CD4-positive, CD25-positive, alpha-beta regulatory T cell (primary cell): ENCODE measurements at places on chromosomes 7 and 10. TPM values are rescaled to one million over a fixed set of nuclear protein-coding genes. Genes with fewer than 3 reads are reported as not detected.

DNA sequence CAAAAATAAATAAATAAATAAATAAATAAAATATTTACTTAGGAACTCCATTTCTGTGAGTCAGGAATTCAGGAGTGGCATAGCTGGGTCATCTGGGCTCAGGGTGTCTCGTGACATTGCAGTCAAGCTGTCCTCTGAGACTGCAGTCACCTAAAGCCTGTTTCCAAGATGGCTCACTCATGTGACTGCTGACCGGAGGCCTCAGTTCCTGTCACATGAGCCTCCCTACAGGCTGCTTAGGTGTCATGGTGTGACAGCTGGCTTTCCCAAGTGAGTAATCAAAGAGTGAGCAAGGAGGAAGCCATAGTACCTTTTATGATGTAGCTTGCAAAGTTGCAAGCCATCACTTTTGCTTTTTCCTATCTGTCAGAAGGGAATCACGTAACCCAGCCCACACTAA is 128.6 kb upstream of the KCTD7 start:
- no peaks in the 10 kb centered on the region for H3K27me3 ChIP-seq
- H3K36me3 ChIP-seq = no peaks in the 10 kb centered on the region
- no peaks in the 10 kb centered on the region for H3K4me1 ChIP-seq
- no peak overlapping the region for H3K4me3 ChIP-seq

GRCh38 chr10:91088300-91089140 is 131.9 kb upstream of the PCGF5 start:
- H3K4me3 ChIP-seq = no peak overlapping the region
- no peak overlapping the region for H3K27ac ChIP-seq
- no peak for DNase-seq
- H3K36me3 ChIP-seq = no peaks in the 10 kb centered on the region
- H3K27me3 ChIP-seq = peaks cover 7% of the 10 kb centered on the region

- H3K27ac ChIP-seq = no peak overlapping the region
- no peak overlapping the region for H3K4me3 ChIP-seq
- no peak for DNase-seq
- no peaks in the 10 kb centered on the region for H3K27me3 ChIP-seq
These were observed 51.5 kb downstream of the SLK start for GRCh38 chr10:104018471-104018870.

GRCh38 chr7:1794888-1795542 is 124.9 kb downstream of the ELFN1 start:
- H3K4me3 ChIP-seq = no peak overlapping the region
- H3K27me3 ChIP-seq = peaks cover 16% of the 10 kb centered on the region
- peak; percentile 46 for DNase-seq
- H3K4me1 ChIP-seq = no peaks in the 10 kb centered on the region
- peaks cover 4% of the 10 kb centered on the region for H3K36me3 ChIP-seq

DNA sequence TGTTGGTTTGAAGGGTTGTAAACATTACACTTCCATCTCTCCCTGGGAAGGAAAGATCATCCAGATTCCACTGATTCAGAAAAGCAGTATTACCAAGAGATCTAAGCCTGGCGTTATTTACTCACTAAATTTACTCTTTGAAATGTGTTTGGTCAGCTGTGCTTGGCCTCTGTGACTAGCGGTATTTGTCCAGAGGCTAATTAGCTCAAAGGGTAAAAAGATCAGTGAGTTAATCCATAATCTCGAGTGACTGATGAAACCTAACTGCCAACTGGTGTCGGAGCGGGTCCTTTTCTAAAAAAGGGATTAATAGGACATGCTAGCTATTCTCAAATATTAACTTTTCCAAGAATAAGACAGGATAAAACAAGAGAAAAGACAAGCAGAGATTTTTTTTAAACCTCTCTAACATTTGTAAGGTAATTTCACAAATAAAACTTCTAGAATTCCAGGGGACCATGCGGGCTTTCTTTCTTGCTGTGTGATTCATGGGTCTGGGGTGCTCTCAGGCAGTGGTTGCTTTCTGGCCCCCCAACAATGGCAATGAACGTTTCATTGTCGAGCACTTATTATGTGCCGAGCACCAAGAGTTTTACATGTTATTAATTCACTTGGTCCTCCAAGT is 247.3 kb upstream of the AOAH start:
- no peak overlapping the region for H3K27ac ChIP-seq
- H3K27me3 ChIP-seq = no peaks in the 10 kb centered on the region
- DNase-seq = no peak
- H3K36me3 ChIP-seq = no peaks in the 10 kb centered on the region
- H3K4me1 ChIP-seq = peaks cover 5% of the 10 kb centered on the region

- H3K4me1 ChIP-seq = no peaks in the 10 kb centered on the region
- H3K36me3 ChIP-seq = no peaks in the 10 kb centered on the region
- no peak overlapping the region for H3K27ac ChIP-seq
- no peak for DNase-seq
- H3K4me3 ChIP-seq = no peak overlapping the region
These were observed 471.7 kb upstream of the GALNT17 start for GRCh38 chr7:70660154-70660818.

TRRAP gene
- 66.5 TPM for total RNA-seq

GRCh38 chr7:30143748-30144251 is 9.0 kb downstream of the MTURN start:
- H3K4me1 ChIP-seq = peaks cover 2% of the 10 kb centered on the region
- no peak overlapping the region for H3K27ac ChIP-seq
- no peaks in the 10 kb centered on the region for H3K27me3 ChIP-seq
- no peaks in the 10 kb centered on the region for H3K36me3 ChIP-seq

DNA sequence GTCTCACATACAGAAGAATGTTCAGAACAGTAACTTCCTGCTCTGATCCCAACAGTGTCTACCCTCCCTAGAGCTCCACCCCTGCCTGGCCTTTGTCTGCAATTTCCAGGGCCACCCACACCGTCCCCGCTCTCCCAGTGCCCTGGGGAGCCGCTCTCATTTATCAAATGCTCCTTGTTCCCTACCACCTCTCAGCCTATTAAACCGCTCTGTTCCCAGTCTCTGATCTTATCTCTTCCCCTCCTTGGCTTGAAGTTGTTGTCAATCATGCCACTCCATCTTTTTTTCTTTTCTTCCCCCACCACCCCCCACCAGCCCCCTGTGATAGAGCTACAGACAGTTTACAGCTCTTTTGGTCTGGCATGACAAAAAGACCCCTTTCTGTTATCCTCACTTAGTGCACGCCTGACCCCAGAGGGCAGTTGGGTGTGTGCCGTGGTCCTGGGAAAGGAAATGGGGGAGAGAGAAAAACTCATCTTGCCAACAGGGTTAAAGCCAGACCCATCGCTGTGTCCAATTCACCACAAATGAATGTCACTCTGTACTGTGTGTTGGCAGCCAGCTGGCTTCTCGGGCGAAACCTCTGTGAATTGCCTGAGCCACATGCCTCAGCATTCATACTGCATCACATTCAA is 28.8 kb upstream of the HECTD2 start:
- H3K4me1 ChIP-seq = no peaks in the 10 kb centered on the region
- no peak overlapping the region for H3K27ac ChIP-seq
- no peak for DNase-seq
- peaks cover 7% of the 10 kb centered on the region for H3K27me3 ChIP-seq
- H3K36me3 ChIP-seq = no peaks in the 10 kb centered on the region
- H3K4me3 ChIP-seq = no peak overlapping the region

- no peak overlapping the region for H3K4me3 ChIP-seq
- H3K27me3 ChIP-seq = no peaks in the 10 kb centered on the region
These were observed 17.4 kb upstream of the IGF2BP3 start for GRCh38 chr7:23487670-23488069.

PVRIG gene
- total RNA-seq = 46.3 TPM

DNA sequence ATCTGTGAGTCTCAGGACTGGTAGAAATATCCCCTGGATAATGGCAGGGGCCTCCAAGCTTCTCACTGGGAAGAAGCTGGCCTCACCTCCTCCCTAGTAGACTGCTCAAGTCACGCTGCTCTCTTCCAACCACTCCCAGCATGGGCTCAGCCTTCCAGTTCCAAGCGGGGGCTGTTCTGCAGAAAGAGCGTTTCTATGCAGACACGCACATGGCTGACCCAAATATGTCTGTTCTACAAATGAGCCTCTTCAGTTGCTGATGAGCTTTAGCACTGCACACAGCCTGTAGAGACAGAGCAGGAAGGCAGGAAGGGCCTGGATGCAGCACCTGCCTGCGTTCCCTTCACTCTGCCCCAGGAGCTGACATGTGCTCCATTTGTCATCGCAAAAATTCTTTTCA is 523.9 kb upstream of the MGMT start:
- H3K27ac ChIP-seq = no peak overlapping the region
- H3K27me3 ChIP-seq = no peaks in the 10 kb centered on the region
- DNase-seq = no peak
- H3K4me3 ChIP-seq = no peak overlapping the region
